ENCODE measurements at places on chromosomes 6 and 20.

GRCh38 chr6:40845553-40845952, 193.5 kb downstream of the UNC5CL start:
- no peak for ATAC-seq

DNA sequence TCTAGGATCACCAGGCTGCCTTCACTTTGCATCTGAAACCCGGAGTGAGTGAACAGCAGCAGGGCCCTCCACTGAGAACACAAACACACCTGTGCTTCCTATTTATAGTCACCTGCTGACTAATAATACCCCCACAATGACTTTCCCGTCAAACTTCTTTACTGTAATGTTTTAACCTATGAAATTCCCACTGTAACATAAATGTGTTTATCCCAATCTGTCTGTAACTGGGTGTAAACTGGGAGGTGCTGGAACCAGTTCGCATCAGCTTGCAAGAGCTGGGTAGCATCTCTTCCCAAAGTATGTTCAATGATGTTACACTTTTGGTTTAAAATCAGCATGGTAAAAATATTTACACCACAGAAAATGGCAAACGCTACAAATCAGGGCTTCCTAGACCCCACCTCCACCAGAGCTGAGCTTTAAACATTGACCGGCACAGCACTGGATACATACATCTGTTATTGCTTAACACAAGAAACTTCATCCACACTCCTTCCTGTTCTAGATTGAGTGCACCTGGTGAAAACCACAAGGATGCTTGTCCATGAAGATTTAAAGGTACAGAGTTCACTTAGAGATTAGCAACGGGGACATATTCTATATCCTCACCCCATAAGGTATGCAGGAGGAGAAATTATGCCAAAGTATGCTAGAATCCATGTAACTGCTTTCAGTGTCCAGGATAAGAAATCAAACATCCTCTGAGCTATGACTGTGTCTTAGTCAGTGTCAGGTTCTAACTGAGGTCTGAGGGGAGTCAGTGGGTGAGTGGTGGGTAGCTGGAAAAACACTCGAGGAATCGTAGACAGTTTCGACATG, 79.0 kb downstream of the ALDH8A1 start:
- no peak for ATAC-seq

DNA sequence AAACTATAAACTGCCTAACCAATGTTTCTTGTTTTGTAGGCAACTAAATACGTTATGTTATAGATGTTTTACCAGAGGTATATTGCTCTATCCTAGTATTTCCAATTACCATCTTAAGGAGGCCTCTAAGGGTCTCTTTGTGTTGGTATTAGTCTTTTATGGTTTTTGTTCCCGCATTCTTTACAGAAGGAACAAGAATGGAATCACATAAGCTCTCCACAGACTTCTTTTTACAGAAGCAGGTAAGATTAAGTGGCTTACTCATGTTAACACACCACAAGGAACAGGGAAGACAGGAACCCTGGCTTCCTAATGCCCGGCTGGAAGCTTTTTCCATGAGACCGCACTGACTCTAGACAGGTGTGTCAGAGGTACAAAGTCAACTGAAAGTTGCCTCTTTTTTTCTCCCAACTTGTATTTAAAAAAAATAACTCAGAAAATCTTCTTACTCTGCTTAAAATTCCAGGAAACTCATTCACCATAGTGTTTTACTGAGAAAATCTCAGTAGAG, 55.1 kb downstream of the FKBP5 start:
- ATAC-seq: no peak

DNA sequence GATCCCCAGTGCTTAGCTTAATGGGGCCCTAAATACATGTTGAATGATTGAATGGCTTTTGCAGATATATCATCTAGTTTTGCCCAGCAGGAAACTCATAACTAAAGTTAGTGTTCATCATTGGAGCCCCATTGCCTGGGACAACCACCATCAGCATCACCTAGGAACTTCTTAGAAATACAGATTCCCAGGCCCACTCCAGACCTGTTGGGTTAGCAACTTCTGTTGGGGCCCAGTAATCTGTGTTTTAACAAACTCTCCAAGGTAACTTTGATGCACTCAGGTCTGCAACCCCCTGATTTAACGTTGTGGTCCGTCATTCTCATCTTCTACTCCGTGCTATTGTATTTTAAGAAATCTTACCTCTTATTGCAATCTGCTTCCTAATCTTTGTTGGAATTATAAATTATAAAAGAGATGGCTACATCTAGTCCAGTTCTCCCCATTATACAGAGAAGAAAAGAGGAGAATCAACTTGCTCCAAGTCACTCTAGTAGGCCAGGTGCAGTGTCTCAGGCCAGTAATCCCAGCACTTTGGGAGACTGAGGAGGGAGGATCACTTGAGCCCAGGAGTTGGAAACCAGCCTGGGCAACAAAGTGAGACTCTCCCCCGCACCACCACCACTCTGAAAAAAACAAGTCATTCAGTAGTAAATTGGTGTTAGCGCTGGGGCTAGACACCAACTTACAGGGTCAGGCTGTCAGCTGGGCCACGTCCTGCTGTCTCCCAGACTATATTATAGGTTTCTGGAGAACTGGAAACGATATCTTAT, 13.7 kb downstream of the FOXP4 start:
- ATAC-seq: no peak

- no peak for ATAC-seq
Measured at GRCh38 chr6:156695742-156696141, 81.4 kb upstream of the ARID1B start.

GRCh38 chr20:53707371-53708055, 113.9 kb upstream of the ZNF217 start:
- peak; percentile 65 for ATAC-seq

DNA sequence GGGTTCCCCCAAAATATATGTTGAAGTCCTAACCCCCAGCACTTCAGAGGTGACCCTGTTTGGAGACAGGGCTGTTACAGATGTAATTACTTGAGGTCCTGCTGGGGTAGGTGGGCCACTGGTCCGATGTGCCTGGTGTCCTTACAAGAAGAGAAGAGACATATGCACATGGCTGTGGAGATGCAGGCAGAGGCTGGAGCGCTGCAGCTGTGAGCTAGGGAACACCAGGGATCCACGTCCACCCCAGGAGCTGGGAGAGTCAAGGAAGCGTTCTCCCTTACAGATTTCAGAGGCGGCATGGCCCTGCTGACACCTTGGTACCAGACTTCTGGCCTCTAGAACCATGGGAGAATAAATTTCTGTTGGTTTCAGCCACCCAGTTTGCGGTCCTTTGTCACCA, 11.7 kb upstream of the SLC22A2 start:
- no peak for ATAC-seq

- no peak for ATAC-seq
Measured at GRCh38 chr6:161924516-161925116, 650.8 kb upstream of the AGPAT4 start.

DNA sequence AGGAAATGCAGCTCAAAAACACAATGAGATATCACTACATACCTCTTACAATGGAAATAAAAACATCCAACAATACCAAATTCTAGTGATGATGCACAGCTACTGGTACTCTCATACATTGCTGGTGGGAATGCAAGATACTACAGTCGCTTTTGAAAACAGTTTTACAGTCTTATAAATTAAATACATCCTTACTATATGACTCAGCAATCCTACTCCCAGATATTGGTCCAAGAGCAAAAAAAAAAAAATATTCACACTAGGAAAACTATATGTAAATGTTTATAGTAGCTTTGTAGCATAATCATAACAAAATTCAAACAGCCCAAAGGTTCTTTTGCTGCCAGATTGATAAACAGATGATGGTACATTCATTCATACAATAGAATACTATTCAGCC, 217.4 kb upstream of the FAM83B start:
- ATAC-seq: no peak

- ATAC-seq: peak; percentile 74
Measured at GRCh38 chr6:42507195-42507594, 55.5 kb upstream of the TRERF1 start.

DNA sequence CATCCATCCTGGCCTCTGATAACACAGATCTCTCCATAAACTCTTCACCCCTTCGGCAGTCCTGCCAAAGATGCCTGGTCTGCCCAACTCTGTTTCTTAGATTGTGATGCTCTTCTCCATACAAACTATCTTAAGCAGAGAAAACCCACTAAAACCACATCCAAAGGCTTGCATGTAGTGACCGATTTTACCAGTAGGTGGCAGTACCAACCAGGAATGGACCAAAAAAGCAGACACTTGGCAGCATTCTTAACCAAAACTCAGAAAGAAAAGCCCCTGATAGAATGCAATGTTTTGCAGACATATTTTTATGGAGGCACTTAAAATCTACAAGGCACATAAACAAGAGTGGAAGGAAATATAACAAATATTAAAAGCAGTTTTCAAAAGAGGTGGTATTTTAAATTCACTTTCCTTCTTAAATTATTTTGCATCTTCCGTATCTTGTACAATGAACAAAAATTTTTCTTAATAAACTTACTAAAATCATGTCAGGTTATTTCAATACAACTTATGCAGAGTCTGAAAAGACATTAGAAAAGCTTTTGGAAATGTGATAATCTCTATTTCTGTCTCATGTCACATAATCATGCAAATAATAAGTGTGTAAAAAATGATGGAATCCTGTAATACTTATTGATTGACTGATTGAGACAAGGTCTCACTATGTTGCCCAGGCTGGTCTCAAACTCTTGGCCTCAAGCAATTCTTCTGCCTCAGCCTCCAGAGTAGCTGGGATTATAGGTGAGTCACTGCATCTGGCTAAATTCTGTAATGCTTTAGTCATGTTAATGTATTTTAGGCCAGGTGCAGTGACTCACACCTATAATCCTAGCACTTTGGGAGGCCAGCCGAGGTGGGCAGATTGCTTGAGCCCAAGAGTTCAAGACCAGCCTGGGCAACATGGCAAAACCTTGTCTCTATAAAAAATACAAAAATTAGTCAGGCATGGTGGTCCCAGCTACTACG, 29.4 kb downstream of the LRP11 start:
- ATAC-seq: no peak

DNA sequence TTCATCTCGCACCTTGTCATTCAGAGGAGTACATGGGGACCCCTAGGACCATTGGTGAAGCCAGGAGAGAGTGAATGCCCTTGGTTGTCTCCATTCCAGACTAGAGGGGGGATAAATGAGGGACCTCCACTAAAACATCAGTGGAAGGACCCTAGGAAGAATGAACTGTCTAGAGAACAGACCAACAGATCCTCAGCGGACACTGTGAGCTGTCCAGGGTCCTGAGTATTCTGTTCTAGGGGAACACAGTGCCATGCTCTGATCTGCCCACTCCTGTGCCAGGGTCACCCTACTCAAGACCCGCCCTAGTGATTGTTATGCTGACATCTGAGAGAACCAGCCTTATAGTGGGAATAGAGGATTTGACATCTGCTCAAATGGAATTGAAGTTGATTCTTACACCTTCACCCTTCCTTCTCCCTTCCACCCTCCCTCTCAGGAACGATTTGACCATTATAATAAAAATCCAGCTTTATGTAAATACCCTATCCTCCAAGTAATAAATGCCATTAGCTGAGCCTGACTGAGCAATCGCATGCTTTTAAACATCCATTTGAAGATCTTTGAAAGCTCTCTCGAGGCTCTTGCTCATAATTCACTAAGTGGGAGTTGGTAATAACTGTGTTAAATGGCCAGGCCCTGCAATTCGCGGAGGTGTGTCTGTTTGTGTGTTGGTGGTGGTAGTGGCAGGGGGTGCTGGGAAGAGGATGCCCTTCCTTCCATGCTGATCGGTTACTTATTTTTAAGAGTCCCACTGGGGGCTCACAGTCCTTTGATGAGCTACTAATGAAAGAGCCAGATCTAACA, 43.6 kb upstream of the SLC32A1 start:
- ATAC-seq: no peak

GRCh38 chr20:45833883-45834796, 541 bp downstream of the SNX21 start:
- ATAC-seq: peak; percentile 82

GRCh38 chr6:51396583-51396982, 577.9 kb downstream of the TFAP2B start:
- no peak for ATAC-seq

- no peak for ATAC-seq
Measured at GRCh38 chr20:57622579-57623381, 2.6 kb upstream of the ZBP1 start.

- no peak for ATAC-seq
Measured at GRCh38 chr20:3766422-3767109, 987 bp downstream of the ADISSP start.

DNA sequence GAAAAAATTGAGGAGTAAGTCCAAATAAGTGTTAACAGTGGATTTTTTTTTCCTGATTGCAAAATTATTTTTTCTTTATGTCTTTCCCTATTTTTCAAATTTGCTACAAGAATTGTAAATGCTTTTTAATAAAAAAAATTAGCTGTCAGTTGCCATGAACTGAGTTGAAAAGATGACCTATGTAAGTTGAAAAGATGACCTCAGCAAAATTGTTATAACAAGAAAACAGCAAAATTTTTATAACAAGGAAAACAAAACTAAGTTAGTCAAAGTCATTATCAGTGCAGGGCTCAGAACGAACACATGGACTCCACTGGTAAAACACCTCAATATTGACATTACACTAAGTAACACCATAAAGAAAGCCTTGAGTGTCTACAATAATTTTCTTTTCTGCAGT, 207.0 kb upstream of the HDDC2 start:
- ATAC-seq: no peak

DNA sequence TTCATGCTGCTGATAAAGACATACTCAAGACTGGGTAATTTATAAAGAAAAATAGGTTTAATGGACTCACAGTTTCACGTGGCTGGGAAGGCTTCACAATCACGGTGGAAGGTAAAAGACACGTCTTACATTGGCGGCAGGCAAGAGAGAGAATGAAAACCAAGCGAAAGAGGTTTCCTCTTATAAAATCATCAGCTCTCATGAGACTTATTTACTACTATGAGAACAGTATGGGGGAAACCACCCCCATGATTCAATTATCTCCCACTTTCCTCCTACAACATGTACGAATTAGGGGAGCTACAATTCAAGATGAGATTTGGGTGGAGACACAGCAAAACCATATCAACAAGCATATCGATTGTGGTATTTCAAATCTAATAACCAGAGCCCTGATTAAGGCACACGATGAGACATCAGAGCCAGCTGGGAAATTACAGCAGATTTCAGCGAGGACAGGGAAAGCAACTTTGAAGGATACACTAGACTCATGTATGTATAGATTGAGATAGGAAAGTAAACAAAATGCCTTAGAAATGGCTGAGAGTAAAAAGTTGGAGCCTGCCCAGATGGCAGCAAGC, 129.8 kb upstream of the GJE1 start:
- ATAC-seq: no peak

GRCh38 chr6:36677059-36677749, 1.3 kb upstream of the CDKN1A start:
- ATAC-seq: no peak

- ATAC-seq: no peak
Measured at GRCh38 chr6:31534521-31535040, 5.8 kb downstream of the MCCD1 start.

GRCh38 chr6:32815996-32816395, 806 bp downstream of the HLA-DOB start:
- ATAC-seq: peak; percentile 86
